ENCODE measurements at places on chromosomes 11 and 22.

DNA sequence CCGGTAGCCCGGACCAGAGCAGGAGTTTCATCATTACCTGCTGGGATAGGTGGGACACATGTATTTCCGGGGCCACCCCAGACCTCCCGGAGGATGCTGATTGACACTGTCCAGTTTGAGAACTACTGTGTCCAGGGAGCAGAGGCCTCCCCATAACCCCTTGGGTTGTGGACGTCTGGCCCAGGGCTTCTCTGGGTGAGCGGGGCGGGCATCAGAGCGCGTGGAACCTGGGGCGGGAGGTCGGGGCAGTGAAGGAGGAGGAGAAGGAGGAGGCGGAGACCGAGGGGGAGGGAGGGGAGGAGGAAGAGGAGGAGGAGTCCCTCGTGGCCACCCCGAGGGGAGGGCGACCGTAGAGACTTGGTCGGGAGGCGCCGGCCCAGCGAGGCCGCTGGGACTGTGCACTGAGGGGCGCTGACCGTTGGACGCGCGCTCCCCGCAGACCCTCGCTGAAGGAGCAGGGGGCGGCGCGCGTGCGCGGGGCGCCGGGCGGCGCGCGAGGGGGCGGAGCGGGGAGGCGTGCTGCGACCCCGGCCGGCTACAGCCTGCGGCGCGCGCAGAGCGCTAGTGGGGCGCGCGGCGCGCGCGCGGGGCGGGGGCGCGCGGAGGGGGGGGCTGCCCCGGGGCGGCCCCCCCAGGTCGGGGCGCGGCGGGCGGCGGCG, at the start of gene GRK3:
TSS of gene GRK3 (plus strand) at position 356 of the 659 bp plus-strand sequence. CDS start 366 bp downstream, outside the sequence.
- peak; percentile 11 for DNase-seq

DNA sequence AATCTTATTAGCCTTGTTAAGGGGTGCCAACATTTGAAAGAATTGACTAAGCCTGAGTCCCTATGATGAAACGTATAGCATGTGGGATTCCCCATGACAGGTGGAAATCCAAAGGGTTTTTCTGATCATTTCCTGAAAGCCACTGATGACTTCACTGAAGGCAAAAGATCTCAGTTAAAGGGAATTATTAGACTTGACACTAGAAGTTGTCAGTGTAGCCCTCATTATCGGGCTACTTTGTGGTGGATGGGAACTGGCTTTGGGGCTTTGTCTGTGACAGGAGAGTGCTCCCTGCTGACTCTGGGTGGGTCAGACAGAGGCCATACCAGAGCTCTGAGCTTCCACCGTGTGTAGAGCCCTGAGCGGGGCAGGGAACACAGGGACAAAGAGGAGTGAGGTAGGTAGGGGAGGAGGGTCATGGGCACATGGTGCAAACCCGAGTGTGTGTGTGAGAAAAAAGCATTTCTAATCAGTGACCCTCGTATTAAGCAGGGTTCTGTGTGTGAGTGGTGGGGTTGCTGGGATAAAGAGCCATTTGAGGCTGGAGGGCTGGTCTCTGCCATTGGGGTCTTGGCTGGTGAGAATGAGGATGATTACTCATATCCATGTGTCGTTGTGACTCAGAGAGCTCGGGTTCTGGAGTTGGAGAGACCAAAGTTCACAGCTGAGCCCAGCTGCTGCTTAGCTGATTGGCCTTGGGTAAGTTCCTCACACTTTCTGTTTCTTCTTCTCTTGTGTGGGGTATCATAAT, 101.1 kb downstream of the GRIK4 start:
- DNase-seq = no peak

GRCh38 chr11:132220474-132220873, 850.1 kb downstream of the NTM start:
- no peak for DNase-seq

DNA sequence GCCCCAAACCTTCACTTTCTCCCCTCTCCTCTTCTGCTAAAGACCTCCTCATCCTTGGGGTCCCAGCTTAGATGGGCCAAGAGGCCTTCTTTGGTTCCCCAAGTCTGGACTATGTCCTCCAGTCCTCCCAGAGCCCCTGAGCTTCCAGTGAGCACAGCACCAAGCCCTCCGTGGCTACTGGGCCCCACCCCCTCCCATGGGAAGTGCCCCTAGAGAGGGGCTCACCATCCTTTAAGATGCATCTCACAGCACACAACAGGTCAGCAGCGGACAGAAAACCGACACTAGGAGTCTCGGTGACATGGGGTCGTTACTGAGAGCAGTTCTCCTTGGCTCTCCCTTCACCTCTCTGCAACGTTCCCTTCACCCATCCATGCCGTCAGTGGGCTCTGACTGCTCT, 2.7 kb downstream of the LRRC32 start:
- DNase-seq = no peak

GRCh38 chr11:11084337-11084736, 226.5 kb upstream of the ZBED5 start:
- DNase-seq = no peak

- no peak for DNase-seq
Measured at GRCh38 chr22:18091916-18092526, 14.2 kb downstream of the PEX26 start.

DNA sequence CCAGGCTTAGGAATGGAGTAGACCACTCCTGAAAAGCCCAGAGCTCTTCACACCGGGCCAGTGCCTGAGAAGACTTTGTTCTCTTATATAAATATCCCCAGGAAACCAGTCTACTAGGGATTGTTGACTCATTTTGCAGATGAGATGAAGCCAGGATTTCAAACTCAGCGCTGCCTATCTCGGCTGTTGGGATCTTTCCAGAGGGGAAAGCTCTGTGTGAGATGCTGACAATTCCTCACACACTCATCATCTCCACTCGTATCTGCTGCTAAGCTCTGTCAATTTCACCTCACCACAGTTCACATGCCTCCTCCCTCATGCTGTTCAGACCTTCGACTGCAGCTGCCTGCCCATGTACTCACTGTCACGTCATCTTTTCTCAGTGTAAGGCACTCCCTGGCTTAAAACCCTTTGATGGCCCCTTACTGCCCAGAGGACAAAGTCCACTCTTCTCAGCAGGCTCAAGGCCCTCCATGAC, 12.5 kb downstream of the USH1C start:
- DNase-seq = no peak

DNA sequence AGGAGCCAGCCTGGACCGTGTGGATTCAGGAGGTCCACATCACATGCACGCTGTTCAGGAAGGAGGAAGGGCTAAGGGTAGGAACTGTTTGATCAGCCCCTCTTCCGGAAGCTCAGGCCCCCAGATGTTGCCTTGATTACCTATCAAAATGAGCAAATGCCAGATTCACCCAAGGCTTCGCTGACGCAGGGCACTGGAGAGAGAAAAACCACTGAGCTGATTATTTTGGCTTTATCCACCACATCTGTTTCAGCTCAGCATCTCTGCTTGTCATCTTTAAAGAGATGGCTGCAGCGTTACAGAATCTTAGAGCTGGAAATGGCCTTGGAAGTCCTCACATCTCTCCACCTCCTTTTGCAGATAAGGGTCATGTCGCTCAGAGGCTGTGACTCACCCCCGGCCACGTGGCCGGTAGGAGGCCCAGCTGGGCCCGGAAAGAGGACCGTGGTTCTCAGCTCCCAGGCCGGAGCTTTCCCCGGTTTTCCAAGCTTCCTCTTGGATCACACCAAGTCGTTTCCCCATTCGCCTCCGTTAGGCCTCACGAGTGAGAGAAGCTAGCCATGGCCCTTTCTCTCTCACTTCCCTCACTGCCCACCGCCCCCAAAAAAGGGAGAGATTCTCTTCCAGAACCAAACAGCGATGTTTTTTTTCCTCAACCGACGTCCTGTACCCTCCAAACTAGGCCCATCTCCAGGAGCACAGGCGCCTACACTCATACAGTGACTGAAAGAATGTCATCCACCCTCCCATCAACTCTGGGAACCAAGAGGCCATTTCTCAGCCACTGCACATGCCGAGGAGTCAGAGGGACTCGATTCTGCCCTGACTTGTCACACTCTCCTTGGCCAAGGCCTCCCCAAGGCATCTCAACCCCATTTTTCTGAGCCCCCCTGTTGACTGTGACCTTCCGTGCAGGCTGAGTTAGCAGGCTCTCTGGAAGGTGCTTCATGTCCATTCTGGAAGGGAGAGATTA, 37.6 kb downstream of the LIF start:
- DNase-seq = no peak

- no peak for DNase-seq
Measured at GRCh38 chr11:113408887-113409286, 21.3 kb downstream of the ANKK1 start.

DNA sequence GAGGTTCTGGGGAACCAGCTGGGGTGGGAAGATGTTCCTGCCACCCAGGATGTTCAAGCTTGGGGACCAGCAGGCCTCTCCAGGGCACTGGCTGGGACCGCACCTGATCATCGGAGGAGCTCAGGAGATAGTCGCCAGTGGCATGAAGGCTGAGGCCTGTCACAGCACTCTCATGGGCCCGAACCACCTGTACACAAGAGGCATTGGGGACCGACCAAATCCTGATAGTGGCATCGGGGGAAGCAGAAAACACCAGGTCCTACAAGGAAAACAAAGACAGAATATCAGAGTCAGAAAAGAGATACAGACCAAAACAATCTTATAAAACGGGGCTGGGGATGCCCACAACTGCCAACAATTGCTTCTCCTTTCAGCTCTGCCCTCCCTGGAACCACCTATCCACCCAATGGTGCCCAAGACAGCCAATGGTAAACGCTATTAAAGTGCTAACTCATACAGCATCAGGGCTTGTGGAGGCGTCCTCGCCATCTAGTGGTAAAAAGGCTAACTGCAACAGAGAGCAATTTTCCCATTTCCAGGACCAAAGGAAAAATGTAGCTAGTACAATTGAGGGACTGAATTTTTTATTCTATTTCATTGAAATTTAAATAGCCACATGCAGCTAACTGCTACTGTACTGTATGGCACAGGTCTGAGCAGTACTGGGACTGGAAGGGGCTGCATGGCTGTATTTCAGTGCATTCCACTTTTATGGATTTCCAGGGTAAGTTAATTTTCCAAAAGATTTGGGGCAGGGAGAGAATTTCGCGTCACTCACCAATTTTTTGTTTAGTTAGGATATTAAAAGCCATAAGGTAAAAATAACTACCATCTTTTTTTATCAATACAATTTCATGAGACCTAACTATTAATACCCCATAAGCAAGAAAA, 7.1 kb downstream of the PRPF19 start:
- peak; percentile 69 for DNase-seq

- DNase-seq = no peak
Measured at GRCh38 chr11:95154514-95154913, 64.9 kb downstream of the ENDOD1 start.

- no peak for DNase-seq
Measured at GRCh38 chr11:33043221-33043830, 4.0 kb downstream of the TCP11L1 start.

- DNase-seq = no peak
Measured at GRCh38 chr11:131297441-131297840, 73.0 kb upstream of the NTM start.

GRCh38 chr11:4697585-4697984, at the start of gene OR51E2:
Gene OR51E2 (minus strand): TSS chr11:4697853. CDS start chr11:4682711, 15,142 bp downstream.
- DNase-seq = no peak

DNA sequence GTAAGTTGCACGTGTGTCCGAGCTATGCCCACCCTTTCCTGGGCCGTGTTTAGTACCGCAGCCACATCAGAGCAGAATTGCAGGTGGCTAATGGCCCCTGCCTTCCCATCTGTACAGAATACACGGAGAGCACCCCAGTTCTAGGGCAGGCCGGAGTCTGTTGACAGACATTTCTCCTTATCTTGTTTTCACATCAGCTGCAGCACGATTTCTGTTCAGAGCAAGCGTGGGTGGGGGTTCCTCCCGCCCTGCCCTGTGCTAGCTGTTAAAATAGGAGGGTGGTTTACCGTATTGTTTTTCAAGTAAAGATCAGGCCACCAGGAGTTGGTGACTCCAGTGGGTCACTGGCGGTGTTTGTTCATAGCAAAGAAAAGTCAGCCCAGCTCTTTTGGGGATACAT, 41.1 kb downstream of the UBASH3B start:
- DNase-seq = no peak

GRCh38 chr11:106378513-106379179, 301.2 kb downstream of the AASDHPPT start:
- DNase-seq = no peak

- no peak for DNase-seq
Measured at GRCh38 chr11:7573558-7574296, 59.9 kb downstream of the PPFIBP2 start.

- DNase-seq = no peak
Measured at GRCh38 chr11:129375751-129376657, at the start of gene BARX2. Gene BARX2 (plus strand): TSS chr11:129375848. CDS start chr11:129376036, 188 bp downstream.

DNA sequence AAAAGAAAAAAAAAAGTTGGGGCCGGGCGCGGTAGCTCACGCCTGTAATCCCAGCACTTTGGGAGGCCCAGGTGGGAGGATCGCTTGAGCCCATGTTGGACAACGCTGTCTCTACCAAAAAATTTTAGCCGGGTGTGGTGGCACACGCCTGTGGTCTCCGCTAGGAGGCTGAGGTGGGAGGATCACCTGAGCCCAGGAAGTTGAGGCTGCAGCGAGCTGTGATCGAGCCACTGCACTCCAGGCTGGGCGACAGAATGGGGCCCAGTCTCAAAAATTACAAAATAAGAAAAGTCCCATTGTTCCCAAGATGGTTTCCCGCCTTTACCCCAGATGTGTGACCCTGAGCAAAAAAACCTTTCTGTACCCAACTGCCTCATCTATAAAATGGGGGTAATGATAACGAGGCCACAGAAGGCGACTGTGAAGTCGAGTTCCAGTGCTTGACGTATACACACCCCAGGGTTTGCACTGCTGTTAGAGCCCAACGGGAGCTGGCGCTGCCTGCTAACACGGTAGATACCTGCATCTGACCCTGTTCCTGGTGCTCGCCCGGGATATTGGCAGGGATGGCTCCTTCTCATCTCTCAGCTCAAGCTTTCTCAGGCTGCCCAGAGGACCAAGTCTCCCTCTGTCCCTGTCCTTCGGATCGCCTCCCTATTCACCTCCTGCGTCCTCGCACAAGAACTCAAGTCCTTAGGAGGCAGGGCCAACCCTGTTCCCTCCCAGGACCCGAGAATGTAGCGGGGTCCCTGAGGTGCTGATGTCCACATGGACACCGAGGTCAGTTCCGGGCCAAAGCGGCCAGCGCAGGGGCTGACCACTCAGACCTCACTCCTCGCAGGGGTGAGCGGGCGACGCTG, 1.1 kb upstream of the RPLP2 start:
- no peak for DNase-seq

- DNase-seq = no peak
Measured at GRCh38 chr11:9838961-9839360, 175.1 kb downstream of the SWAP70 start.

DNA sequence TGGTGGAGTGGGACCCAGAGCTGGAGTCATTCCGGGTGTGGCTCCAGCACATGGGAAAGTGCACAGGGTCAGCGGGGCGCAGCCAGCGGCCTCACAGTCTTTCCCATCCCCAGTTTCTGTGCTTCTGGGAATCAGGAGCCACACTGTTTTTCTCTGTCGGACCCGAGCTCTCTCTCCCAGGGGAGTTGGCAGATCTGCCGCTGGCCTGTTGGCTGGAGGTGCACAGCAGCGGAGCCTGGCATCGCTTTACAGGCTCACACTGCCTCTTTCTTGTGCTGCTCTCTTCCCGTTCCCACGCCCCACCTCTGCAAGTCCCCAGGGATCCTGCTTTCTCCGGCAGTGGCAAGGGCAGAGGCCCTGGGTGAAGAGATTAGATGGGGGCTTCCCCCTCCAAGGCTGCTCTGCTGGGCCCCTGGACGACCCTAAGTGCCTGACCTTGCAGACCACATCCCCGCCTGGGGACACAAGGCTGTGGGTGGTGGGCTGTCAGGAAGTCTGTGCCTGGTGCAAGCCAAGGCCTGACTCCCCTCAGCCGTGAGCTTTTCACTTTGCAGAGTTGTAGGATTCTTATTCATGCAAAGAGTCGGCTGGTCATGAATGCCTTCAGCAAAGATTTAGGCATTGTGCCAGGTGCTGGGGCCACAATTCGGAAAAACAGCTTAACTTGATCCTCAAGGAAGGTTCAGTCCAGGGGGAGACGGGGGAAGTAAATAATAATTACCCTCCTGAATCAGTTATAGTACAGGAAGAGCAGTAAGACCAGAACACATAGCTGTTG, 116.3 kb downstream of the TIMP3 start:
- no peak for DNase-seq
